Daoy (cell line): ENCODE measurements at places on chromosomes 4 and X. TPM values are rescaled to one million over a fixed set of nuclear protein-coding genes. Genes with fewer than 3 reads are reported as not detected.

Gene NMU
- total RNA-seq: 5.1 and 9.3 TPM in 2 replicates

DNA sequence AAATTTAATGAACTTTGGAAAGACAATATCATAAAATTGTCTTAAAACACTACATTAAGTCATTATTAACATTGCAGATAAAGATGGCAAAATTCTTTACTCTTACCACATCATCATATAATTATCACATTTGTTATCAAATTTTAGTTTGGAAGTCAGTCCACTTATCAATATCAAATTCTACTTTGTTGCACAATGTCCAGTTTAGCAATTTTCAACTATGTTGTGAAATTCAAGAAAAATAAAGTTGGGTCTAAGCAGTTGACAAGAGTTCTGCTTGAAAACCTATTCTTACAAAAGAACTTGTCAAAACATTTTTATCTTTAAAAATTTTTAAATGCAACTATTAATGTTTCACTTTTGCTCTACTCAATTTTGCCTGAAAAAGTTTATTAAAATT lies 44.7 kb upstream of the TET2 start:
- no peak for DNase-seq

DNA sequence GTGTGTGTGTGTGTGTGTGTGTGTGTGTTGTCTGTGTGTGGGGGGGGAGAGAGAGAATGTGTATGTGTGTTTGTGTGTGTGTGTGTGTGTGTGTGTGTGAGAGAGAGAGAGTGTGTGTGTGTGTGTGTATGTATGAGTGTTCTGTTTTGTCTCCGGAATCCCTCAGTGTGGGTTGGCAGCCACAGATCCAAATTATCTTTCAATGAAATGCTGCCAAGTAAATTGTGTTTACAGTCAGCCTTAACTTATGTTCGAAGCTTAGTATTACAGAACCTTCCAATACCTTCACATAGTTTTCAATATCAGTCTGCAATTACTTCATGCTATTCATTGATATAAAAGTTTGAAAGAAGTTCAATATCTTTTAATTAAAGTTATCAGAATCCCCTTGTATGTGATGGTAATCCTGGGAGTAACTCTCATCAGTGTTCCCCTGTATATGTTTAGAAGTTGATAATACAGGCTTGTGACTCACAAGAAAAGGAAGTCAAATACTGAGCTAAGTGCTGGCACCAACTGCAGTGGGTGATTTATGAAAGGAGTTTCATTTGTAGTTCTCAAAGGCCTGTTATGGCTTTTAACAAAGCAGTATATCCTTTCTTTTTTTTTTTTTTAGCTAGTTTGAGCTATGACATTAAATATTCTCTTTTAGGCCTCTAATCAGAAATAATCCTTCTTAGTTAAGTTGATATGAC lies 51.6 kb upstream of the HTR2C start:
- peak; percentile 15 for DNase-seq

- DNase-seq: no peak
Observed at GRCh38 chr4:173793937-173794510, 264.0 kb upstream of the HAND2 start.

Gene ETDB
- not detected in 2 replicates for total RNA-seq

- DNase-seq: peak; percentile 13
Observed at GRCh38 chrX:24282381-24283126, 31.3 kb downstream of the SUPT20HL2 start.

Gene SCML1
- 4.9 and 6.5 TPM in 2 replicates for total RNA-seq

- no peak for DNase-seq
Observed at GRCh38 chr4:121209171-121209570, 45.0 kb upstream of the TNIP3 start.

DNA sequence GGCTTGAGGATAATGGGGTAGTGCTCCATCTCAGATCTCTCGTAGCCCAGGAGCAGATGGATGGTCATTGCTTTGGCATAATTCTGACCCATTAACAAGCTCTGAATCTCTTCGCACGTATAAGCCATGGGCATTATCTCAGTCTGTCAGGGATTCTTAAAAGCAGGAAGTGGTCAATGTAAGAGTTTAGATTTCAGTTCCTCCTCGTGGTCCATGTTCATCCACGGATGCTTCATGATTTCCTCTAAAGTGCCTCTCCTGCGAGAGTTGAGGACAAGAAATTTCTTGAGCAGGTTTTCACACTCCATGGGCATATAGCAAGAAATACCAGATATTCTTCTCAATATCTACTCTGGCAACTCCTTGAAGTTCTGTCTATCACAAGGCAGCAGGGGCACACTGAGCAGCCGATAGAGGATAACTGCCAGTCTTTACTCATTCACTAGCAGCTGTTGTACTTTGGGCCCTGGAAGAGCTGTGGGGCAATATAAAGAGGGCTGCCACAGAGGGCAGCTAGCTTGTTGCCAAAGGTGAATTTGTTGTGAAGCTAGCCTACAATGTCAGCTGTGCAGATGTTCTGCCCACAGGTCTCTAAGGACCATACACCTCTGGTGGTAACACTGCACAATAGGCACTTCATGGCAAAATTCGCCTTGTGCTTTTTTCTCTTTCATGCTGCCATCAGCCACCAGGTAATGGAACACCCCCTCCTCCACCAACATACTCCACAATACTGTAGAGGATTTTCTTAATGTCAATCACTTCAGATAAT lies 52.0 kb upstream of the WDR17 start:
- DNase-seq: no peak

DNA sequence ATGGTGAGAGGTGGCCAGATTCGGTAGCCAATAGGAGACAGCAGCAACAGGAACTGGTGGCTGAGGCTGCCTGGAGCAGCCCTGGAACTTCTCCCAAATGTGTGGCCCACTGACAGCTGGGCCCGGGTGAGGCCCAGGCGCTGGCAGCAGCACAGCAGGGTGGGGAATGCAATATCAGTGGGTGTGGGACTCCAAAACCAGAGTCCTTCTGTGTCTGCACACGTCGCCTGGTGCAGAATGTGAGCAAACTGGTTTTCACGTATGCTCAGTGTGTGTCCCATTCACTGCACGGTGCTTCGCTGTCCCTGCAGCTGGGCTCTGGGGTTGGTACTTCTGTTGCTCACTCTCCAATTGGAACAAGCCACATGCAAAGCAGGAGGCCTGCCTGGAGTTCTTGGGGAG lies 14.4 kb upstream of the CENPU start:
- no peak for DNase-seq

Gene TKTL2
- not detected in 2 replicates for total RNA-seq

DNA sequence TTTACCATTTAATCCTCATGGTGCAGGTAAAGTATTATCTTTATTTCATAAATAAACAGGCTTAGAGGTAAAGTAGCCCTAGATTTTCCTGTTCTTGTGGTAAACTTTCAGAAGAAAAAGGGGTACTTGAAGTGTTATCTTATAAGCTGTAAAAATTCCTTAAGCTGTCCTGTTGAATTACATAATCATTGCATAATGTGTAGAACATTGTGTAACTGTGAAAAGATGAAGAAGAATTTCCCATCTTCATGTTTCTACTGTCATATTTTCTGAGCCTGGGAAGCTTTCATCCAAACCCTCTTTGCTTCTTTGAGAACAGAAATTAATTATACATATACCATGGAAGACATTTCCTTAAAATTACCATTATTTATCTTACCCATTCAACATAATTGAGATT lies 90.5 kb downstream of the ELOVL6 start:
- DNase-seq: no peak

DNA sequence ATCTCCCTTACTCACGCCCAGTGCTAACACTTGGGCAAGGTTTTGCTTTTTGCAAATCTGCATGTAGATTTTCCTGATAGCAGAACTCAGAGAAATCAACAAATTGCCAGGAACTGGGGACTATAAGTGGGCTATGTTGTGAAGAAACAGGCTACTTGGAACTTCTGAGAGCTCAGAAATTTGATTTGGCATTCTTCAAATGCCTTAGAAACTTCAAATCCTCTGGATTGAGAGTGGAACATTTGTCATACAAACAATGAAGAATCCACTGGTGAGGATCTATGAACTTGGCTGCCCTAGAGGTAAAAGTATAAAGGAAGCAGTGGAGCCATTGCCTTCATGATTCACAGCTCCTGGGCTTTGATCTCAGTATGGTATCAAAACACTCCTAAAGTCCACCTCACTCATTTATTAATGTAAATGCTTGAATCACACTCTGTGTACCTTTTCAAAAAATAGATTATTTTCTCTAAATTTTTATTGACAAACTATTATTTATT lies 126.0 kb downstream of the GLRA3 start:
- no peak for DNase-seq

- DNase-seq: no peak
Observed at GRCh38 chr4:138728566-138728965, 287.0 kb upstream of the NOCT start.

GRCh38 chr4:48668254-48669017 lies 111.6 kb downstream of the FRYL start:
- no peak for DNase-seq

- DNase-seq: peak; percentile 9
Observed at GRCh38 chr4:181569553-181569952, 673.6 kb upstream of the TENM3 start.

Gene GYG2
- 1.0 TPM in 1 of 2 replicates, not detected in the other for total RNA-seq

Gene ADAM29
- not detected in 2 replicates for total RNA-seq

DNA sequence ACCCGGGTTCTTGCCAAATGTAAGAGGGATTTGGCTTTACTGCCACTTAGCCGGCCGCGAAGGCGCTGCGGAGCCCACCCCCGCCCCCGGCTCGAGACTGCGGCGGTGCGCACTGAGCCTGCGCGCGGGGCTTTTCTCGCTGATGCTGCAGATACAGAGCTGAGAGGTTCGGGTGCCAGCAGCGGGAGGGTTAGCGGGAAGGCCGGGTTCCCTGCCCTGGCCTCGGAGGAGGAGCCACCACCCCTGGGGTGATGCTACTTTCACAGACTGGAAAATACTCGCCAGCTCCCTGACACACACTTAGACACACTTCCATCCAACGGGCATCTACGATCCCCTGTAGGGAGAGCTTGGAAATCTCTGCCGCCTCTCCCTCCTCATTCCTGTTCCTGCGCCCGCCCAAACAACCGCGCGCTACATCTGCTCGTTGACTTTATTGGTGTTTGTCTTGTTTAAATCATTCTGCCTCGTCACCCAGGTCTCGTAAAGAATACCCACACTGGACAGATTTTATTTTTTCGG lies 2.1 kb upstream of the PCDH7 start:
- DNase-seq: peak; percentile 1
